Fibroblast of skin of right quadriceps (primary cell): ENCODE measurements at places on chromosomes 1 and 21.

DNA sequence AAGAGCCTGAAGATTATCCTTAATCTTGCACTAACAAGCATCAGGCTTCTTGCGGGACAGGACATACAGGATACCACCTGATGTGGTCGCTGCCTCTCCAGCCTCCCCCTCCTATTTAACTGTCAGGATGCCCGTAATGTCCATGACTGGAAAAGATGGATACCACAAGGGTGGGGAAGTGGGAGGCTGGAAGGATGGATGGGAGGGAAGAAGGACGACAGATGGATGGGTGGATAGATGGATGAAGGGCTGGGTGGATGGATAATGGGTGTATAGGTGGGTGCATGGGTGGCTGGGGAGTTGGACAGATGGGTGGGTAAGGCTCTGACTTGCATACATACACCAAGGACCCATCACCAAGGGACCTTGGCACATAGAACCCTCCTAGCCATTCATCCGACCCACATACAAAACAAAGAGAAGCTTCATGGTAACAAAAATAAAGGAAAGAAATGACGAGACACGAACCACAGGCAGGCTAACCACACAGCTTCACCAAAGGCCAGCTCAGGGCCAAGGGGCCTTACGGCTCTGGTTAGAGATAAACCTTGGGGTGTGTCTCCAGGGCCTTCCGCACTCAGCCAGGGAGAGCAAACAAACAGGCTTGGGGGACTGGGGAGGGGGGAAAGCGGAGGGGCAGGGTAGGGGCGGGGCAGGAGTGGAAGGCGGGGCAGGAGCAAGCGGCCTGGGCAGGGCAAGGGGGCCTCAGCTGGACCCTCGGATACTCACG is 50.5 kb downstream of the HSPG2 start:
- no peak for DNase-seq

DNA sequence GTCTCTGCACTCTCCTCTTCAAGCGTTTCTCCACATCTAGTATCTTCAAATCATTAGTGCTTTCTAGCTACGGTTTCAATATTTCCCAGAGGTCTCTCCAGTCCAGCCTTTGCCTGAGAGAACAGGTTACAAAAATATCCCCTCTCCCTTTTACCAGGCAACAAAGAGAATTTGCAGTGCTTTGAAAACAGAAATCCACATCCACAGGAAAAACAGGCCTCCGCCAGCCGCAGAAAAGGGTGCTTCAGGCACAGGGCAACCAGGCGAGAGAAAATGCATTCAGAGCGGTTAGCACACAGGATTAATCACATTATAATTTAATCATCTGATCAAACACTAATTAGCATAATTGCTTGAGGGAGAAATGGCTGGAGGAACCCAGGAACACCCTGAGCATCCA is 13.8 kb downstream of the DSCAM start:
- no peak for DNase-seq

DNA sequence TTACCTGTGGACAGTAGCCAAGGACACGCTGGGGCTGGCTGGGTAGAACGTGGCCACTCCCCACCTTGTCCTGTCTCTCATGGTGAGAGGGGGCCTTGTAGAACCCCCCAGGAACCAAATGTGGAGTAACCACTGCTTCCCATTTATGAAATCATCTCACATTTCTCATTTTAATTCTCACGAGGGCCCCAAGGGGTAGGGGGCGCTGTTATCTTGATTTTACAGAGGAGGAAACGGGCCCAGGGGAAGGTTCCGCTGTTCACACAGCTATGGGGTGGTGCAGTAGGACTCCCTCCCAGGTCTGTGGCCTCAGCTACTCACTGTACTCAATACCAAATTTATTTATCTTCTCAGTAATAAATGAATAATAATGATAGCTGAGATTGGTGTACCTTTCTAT is 5.5 kb downstream of the SMPDL3B start:
- peak; percentile 15 for DNase-seq

GRCh38 chr1:116993286-116993685 is 8.3 kb upstream of the CD101 start:
- DNase-seq, result no peak

- peak; percentile 52 for DNase-seq
These were observed 15.5 kb upstream of the GSTM4 start for GRCh38 chr1:109640285-109640865.

GRCh38 chr1:22349362-22350043 is 102.1 kb upstream of the ZBTB40 start:
- DNase-seq, result no peak

DNA sequence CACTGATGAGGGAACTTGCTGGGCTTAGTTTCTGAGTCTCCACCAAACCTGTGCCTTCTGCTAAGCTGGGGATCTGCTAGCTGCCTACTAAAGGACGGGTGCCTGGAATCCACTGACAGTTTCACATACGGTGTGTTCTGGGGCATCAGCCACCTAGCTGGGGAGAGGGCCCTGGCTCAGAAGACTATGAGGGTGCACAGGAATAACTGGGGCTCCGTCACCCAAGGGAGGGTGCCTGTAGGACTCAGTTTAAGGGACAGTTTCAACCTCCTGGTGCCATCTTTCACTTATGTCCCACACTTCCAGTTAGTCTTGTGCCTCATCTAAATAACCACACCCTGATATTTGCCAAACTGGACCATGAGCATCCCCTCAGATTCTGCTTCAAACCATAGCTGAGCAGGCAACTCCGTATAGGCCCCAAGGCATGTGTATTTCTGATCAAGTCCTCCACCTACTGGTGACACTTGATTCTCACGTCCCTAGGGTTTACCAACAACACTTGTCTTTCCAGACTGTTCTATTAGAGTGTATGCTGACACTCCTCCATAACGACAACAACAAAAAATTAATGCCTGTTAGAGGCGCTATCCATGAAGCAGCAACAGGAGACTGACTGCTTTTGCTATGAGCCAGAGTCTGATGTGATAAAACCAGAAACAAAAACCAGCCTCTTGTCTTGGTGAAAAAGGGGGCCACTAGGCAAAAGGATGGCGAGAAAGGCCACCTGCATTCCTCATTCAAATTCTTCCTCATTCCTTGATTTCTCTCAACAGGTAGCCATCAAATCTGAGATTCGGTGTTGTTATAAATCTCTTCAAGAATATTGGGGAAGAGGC is 55.0 kb upstream of the PAXBP1 start:
- peak; percentile 44 for DNase-seq

DNA sequence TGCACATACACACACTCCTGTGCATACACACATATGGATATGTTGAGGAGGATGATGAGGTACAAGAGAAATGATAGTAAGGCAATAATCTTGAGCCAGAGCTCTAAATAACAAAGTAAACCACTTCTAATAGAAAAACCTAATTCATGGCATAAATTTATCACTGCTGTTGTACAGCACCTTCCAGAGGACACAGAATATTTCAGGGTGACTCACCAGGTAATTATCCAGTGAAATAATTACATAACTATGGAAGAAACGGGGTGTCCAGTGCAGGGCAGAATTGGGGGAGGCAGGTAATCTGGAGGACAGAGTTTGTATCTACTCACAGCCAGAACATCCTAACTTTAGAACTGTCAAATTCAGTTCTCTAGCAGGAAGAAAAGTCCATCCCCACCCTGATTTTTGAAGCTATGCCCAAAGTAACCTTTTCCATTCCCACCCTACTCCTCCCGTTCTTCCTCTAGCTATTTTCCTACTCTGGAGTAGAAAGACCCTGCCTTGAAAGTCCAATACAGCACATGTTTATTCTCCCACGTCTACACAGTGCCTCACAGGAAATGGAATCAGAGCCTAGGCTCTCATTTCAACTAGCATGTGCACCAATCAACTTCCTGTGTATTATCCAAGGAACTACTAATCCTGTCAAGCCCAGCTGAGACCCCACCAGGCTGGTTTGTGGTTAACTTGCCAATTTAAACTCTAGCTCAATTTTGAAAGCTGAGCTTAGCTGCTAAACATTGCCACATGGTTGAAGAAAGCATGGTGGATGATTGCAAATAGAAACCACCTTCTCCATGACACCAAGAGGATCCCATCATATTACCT is 96.6 kb downstream of the PTPN14 start:
- peak; percentile 94 for DNase-seq

- no peak for DNase-seq
These were observed 412.5 kb downstream of the PTPRU start for GRCh38 chr1:29648798-29649188.

DNA sequence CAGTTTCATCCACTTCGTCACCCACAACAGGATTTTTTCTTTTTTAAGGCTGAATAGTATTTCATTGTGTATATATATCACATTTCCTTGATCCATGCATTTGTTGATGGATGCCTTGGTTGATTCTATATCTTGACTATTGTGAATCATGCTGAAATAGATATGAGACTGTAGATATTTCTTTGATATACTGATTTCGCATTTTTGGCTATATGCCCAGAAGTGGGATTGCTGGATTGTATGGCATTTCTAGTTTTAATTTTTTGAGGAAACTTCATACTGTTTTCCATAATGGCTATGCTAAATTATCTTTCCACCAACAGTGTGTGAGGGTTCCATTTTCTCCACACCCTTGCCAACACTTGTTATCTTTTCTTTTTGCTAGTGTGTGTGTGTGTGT is 5.0 kb downstream of the GUCA2B start:
- peak; percentile 26 for DNase-seq

- no peak for DNase-seq
These were observed 129.7 kb upstream of the FAM72C start for GRCh38 chr1:144101397-144102045.

- no peak for DNase-seq
These were observed 57.9 kb upstream of the CXADR start for GRCh38 chr21:17455028-17455353.

DNA sequence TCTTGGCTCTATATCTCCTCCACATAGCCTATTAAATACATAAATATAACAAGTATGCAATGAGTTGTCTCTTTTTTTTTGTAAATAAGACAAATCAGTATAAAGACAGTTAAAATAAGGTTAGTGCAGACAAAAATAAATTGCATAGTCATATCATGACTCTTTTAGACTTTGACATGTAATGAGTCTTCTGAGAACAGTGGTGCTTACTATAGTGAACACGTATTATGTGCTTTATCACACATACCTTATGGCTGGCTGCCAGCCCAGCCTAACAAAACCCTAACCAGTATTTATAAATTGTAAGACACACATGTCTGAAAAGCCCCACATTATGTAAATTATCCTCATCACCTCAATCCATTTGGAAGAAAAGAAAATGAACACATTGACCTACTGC is 29.1 kb upstream of the F13B start:
- DNase-seq, result no peak

DNA sequence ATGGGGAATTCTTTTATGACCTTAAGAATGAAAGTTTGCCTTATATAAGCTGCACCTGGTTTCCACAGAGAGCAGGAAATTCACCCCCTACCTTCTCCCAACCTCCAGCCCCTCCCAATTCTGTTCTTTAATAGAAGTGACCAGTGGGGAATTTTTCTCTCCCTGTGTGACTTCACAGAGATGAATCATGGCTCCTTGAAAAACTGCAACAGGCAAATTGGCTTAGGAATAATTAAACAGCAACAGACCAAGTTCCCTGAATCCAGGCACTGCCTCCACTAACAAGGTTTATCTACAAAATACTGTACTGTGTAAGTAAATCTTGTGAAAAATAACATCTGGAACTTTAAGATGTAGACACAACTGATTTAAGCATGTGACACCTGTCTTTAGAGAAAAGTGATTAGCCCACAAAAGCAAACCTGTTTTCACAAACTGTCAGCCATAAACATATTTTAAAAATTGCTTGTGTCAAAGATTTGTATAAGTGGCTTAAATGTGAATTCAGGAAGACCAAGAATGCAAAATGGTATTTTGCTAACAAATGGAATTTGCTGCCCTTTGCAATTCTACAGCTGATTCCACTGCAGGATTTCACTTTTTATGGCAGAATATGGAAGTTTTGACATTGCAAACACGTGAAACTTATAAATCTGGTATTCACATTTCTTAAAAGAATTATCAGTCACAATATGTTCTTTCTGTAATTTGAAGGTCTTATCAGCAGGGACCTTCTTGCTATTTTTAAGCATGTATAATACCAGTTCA is 54.0 kb downstream of the ALG14 start:
- DNase-seq, result peak; percentile 42

GRCh38 chr1:94698356-94698755 is 121.8 kb upstream of the SLC44A3 start:
- DNase-seq, result peak; percentile 74

- no peak for DNase-seq
These were observed 9.9 kb upstream of the MIIP start for GRCh38 chr1:12009318-12009947.

DNA sequence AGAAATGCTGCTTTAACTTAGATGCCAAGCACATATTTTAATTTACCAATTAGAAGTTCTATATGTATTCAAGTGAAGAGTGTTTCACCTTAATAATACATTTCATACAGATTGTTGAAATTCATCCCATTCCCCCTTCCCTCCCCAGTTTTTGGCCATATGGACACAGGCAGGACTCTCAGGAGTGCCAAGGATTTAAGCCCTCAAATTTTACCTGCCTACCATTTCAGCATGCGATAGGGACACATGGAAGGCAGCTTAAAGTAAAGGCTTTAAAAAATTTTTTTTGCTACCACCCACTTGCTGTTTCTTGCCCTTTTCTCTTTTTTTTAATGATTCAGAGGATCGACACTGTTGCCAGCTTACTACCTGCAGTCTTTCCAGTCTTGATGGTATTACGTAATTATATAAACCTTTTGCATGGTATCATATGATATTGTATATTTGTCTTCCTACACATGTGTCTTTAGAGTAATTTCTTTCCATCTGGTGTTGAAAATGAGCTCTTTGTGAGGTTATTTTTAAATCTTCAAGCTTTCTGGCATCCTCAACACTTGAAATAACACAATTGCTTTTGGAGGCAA is 7.0 kb downstream of the EPB41 start:
- DNase-seq, result no peak

GRCh38 chr1:12296623-12297022 is 66.8 kb downstream of the VPS13D start:
- peak; percentile 70 for DNase-seq

GRCh38 chr1:36068866-36069265 is 15.0 kb upstream of the TEKT2 start:
- no peak for DNase-seq

DNA sequence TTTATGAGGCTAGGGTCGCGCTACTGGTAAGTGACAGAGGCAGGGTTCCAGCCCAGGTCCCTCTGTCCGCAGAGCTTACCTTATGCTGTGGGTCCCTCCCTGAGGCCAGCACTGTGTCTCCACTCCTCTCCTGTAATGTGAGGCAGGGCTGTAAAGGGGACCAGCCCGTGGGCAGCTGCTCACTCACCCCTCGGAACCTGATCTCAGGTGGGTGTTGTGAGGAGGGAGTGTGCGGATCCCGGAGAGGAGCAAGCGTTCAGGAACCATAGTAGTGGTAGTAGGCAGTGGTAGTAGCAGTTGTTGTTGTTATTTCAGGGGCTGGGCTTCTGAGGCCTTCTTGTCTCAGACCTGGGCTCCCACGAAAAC is 1.7 kb downstream of the ZC3H12A start:
- no peak for DNase-seq

- peak; percentile 8 for DNase-seq
These were observed 2.8 kb upstream of the NRAS start for GRCh38 chr1:114719424-114719787.

GRCh38 chr1:66981679-66982078 is 56.9 kb downstream of the MIER1 start:
- DNase-seq, result no peak
